ENCODE measurements at places on chromosomes 7 and 10. TPM values are rescaled to one million over a fixed set of nuclear protein-coding genes. Genes with fewer than 3 reads are reported as not detected.

- DNase-seq: no peak
Observed at GRCh38 chr10:49652421-49653272, 26.8 kb upstream of the C10orf53 start.

GRCh38 chr7:132213583-132213982 is 362.7 kb downstream of the PLXNA4 start:
- DNase-seq: no peak

DNA sequence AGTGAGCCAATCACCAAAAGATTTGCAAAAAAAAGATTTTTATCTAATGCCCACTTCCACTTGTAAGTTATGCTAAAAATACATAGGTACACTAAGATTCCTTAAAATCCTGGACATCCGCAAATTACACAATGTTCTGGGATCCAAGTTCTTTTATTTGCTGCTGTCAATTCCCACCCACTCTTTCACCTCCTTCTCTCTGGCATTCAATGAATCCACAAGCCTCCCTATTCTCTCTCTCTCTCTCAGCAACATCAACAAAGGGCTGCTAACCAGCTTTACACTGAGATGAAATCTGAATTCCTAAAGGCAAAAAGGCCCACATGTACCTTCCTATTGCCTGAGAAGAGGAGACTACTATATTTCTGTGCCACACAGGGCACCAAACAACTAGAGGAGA is 99.9 kb downstream of the ARMH3 start:
- DNase-seq: no peak

- DNase-seq: no peak
Observed at GRCh38 chr7:21526007-21526406, 16.8 kb upstream of the DNAH11 start.

DNA sequence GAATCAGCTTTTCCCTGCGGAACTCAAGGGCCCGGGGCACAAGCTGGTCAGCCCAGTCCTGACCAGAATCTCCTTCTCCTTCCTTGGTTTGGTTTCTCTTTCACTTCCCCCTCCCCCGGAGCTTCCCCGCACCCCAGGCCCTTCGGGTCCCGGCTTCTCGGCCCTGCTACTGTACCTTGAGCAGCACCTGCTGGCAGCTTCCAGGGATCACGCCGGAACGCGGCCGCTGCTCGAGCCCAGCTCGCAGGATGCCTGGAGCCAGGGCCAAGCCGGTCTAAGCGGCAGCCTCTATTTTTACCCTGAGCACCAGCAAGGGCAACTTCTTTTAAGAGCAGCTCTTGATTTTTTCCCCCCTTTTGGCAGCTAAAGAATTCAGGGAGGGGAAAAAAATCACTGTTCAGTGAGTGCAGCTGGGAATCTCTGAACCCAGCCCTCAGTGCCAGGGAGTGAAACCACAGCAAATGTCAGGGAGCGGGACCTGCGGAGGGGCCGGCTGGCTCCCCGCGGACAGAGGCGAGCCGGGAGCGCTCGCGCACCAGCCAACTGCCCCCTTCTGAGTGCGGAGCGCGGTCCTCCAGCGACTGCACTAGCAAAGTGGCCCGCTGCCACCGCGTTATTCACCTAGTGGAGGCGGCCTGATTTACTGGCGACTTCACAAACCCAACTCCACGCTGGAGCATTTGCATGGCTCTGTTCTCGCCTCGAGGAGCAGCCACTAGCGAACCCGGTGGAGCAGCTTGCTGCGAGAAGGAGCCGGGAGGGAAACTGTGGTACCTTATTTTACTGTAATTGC is 2.4 kb upstream of the INHBA start:
- DNase-seq: peak; percentile 84

- peak; percentile 64 for DNase-seq
Observed at GRCh38 chr10:96764425-96765060, 44.2 kb upstream of the PIK3AP1 start.

DNA sequence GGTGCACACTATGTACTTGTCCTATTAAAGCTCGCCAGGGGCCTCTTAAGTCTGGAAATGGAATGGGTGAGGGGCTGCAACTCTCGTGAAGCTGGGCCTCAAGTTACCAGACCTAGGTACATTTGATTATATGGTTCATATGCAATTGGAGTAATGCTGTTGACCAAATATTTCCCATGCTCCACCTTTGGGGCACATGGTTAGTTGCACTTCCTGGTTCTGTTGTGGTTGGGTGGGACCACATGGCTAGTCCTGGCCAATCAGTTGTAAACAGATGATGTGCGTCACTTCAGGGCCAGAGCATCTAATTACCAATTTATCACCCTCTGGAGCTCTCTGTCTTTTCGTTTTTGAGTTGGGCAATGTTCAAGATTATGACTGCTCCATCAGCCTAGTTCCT is 39.5 kb upstream of the OPN4 start:
- DNase-seq: no peak

DNA sequence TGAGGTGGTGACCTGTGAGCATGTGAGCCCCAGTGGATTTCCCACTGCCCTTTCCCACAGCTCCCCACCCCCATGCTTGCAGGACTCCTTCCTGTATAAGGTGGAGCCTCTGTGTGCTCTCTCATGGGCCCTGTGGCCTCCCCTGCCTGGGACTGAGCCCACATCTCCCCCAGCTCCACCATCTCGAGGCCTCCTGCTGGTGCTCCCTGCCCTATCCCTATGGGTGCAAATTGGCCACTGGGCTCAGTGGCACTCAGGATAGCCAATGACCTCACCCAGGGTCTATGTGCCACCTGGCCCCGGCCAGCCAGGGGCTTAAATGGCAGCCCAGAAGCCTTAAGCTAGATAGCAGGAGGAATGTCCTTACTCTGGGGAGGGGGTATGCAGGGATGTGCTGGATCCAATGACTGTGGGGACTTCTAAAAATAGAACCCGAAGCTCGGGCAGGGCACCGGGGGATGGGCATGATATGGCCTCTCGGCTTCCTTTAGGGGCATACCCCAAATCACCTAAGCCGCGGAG is 2.0 kb downstream of the LDB3 start:
- DNase-seq: no peak

GRCh38 chr7:104328296-104328969 is at the start of gene LHFPL3:
Gene LHFPL3 (plus strand): TSS chr7:104328603.
- peak; percentile 76 for DNase-seq

GRCh38 chr7:31860925-31861324 is 173.9 kb downstream of the PPP1R17 start:
- DNase-seq: no peak

- no peak for DNase-seq
Observed at GRCh38 chr7:64686493-64687184, 20.7 kb downstream of the ZNF107 start.

DNA sequence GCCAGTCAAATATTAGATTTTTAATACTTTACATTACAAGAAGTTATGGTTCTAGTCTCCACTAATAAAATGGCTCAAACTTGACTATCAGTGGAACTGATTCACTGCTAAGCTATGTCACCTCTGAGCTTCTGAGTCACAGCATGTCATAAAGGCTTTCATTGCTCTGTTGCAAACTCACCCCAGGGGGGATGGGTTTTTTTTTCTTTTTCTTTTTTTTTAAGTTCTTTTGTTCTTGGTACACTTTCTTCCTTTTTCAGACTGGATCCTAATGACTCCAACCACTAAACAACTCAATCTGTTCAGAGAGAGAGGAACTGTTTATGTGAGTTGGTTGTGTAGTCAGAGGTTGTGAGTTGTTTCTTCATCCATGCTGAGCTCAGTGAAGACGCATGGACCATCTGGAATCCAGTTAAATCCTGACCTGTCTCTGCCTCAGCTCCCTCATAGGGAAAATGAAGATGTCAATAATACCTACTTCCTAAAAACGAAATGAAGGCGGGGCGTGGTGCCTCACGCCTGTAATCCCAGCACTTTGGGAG is 11.0 kb downstream of the MYOF start:
- DNase-seq: no peak

DNA sequence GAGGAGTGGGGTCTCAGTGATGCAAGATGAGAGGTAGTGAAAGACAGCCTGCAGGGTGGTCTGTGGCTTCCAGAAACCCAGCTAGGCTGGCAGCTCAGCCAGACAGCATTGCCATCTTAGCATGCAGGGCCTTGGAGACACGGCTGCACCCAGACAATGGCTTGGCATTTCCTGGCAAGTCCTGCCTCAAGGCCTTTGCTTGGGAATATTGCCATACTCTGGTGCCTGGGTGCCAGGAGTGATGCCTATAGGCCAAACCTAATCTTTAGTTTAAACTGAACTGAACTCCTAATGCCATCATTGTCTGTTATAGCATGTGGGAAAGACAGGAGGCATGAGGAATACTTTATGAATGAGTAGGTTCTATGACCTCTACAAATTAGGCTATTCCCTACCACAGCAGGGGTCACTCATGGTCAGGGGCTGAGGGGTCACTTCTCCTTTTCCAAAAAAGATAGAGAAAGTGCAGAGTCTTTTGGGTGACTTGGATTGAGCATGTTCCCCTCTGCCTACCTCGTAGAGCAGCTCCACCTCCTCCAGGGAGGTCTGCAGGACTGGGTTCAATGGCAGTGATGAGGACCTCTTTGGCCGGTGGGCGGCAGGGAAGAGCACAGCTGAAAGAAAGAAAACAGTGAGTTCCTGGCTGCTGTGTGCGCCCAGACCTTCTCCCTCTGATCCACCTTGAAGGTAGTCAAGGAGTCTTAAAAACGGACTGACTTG is 8.8 kb upstream of the SLC13A4 start:
- DNase-seq: peak; percentile 31

- DNase-seq: no peak
Observed at GRCh38 chr7:112444505-112444904, 5.8 kb upstream of the IFRD1 start.

- DNase-seq: no peak
Observed at GRCh38 chr7:28977881-28978280, 19.8 kb upstream of the TRIL start.

GRCh38 chr7:93327006-93327633 is 95.0 kb downstream of the VPS50 start:
- DNase-seq: no peak

EN2 gene
- polyA plus RNA-seq: 0.19 TPM

ING3 gene
- polyA plus RNA-seq: 6.8 TPM

TRIL gene
- 18.6 TPM for polyA plus RNA-seq

TBXAS1 gene
- polyA plus RNA-seq: 3.7 TPM

CCDC172 gene
- polyA plus RNA-seq: not detected

RARRES2 gene
- 33.0 TPM for polyA plus RNA-seq

FAM24B gene
- 10.0 TPM for polyA plus RNA-seq

INHBA gene
- polyA plus RNA-seq: 0.17 TPM

PPP1R17 gene
- 0.46 TPM for polyA plus RNA-seq

SFXN4 gene
- 18.2 TPM for polyA plus RNA-seq
